Activated T-cell treated with anti-CD3 and anti-CD28 coated beads for 4 hours (primary cell): ENCODE measurements at places on chromosomes 16 and 17.

DNA sequence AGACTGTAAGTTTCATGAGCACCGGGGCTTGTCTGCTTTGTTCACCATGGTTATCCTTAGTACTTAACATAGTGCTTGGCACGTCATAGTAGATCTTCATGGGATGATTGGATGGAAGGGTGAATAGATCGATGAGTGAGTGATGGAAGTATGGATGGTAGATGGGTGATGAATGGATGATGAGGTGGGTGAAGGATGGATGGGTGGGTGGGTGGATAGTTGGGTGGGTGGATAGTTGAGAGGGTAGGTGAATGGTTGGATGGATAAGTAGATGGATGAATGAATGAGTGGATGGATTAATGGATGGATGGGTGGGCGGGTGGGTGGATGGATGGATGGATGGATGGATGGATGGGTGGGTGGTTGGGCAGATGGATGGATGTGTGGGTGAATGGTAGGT lies 133.2 kb upstream of the PLCG2 start:
- DNase-seq: no peak

- DNase-seq: no peak
Measured at GRCh38 chr17:78571329-78571728, 5.9 kb downstream of the DNAH17 start.

GRCh38 chr16:4240624-4241023 lies 1.3 kb downstream of the SRL start:
- no peak for DNase-seq

GRCh38 chr17:51891936-51892335 lies 266.6 kb downstream of the CA10 start:
- no peak for DNase-seq

- DNase-seq: no peak
Measured at GRCh38 chr17:17527534-17527933, 31.3 kb upstream of the RASD1 start.

DNA sequence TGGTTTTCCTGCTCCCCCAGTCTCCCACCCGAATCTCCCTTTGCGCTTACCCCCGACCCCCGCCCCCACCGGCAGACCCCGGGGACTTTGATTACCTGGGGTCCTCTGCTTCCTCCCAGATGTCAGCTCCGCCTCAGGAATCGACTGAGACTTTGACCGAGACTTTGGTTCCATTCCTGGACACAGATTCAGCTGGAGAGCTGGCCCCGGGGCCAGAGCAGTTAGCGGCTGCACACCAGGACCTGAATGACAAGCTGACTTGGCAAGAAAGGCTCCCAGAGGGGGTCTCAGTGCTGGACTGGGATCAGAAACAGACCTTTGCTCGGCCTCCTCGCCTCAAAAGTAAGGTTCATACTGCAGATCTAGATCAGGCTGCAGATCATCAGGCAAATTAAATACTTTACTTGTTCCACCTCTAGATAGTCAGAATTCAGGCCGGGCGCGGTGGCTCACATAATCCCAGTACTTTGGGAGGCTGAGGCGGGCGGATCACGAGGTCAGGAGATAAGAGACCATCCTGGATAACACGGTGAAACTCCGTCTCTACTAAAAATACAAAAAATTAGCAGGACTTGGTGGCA lies 60.3 kb upstream of the FBXO47 start:
- no peak for DNase-seq

GRCh38 chr17:5047446-5047845 lies 12.2 kb upstream of the SLC52A1 start:
- DNase-seq: no peak

DNA sequence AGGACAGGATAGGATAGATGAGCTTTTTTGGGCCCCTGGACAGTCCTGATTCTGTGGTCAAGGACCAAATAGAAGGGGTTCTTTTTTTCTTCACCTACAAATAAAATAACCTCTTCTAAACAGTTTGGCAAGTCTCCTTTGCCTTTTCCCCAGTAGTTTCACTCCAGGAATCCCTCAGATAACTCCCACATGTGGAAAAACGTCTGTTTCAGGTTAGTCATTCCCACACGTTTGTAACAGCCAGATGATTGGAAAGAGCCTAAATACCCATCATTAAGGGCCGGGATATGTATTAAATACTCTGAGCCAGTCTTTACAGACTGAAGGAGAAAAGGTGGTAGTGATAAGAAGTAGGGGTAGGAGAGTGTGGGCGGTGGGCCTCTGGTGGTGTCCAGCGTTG lies 58.3 kb downstream of the PLD6 start:
- no peak for DNase-seq

DNA sequence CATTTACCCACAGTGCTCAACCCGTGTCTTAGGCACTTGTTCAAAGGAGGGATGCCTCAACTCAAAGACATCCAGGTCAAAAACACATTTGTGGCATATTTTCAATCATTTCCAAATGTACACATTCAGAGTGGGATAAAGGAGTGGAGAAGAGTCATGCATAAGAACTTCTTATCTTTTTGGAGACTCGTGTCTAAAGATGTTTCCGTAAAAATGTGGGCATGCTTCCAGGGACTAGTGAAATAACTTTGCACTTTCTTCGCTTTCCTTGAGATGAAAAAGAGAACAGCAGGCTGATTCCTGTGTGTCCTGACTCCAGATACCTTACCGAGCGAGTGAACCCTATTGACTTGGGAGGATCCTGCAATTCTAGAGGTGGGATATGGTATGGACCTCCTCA lies 256.6 kb upstream of the KCNJ16 start:
- DNase-seq: no peak

GRCh38 chr17:8448310-8448709 lies 12.6 kb downstream of the NDEL1 start:
- no peak for DNase-seq

- DNase-seq: no peak
Measured at GRCh38 chr16:87380881-87381280, 2.7 kb downstream of the FBXO31 start.

DNA sequence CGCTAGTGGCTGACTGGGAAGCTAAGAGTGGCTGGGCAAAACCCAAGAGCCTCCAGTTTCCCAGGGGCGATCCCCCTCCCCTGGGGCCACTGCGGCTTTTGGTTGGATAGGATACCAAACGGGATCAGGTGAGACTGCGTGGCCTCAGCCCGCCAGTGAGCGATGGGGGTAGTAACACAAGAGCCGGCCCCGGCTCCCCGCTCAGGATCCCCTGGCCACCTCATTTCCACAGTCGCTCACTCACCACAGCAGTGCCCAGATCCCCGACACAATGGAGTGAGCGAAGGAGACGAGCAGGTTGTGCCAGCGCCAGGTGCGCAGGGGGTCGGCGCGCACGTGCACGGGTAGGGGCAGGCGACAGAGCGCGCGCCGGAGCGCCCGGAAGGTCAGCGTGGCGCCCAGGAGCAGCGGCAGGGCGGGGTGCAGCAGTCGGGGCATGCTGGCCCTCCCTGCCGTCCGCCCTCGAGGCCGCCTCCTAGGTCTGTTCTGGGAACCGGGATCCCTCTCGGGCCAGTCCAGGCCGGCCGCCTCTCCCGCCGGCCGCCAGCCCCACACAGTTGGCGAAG lies 290 bp downstream of the TLCD1 start:
- no peak for DNase-seq

DNA sequence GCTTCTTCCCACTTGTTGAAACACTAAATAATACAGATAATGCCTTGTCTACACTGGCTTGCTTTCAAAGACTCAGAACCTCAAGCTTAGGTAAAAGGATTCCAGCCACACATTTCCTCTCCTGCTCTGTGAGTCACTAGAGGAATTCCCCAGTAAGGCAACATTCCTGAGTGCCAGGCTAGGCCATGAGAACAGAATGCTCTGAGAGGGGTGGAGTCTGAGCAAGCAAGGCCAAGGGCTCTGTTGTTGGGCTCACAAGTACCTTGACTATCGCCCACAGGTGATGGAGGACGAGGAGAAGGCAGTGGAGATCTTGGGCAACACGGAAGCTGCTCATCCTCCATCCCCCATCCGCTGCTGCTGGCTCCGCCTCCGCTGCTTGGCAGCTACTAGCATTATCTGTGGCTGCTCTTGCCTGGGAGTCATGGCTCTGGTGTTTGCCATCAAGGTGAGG lies 6.7 kb upstream of the PHKG2 start:
- no peak for DNase-seq

DNA sequence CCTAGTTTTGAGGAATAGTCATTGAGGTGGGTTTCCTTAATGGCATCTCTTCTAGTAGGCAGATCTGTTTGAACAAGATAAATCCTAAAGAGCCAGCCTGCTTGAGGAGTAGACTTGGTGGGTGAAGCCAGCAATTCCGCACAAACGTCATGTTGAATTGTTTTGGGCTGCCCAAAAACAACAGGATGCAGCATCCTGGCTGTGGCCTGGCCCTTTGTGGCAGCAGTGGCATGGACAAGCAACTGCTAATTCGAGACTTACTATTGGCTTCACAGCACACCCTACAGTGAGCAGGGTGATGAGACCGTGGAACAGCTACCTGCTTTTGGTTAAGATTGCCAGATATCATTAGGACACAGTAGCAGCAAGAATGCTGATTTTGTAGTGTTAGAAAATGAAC lies 9.3 kb upstream of the VPS4A start:
- DNase-seq: no peak

- DNase-seq: peak; percentile 81
Measured at GRCh38 chr17:80980397-80981061, 11.1 kb upstream of the CHMP6 start.

- no peak for DNase-seq
Measured at GRCh38 chr16:22293137-22294106, 3.8 kb upstream of the POLR3E start.

GRCh38 chr17:22703786-22704441 lies 1011.6 kb downstream of the KCNJ18 start:
- DNase-seq: no peak

GRCh38 chr17:83115202-83115651 lies 35.8 kb downstream of the METRNL start:
- no peak for DNase-seq

- no peak for DNase-seq
Measured at GRCh38 chr17:76137001-76137350, 4.1 kb downstream of the FOXJ1 start.
